ENCODE measurements at places on chromosomes 4 and X.

- no peak for DNase-seq
Observed at GRCh38 chr4:108498925-108499324, 121.5 kb upstream of the RPL34 start.

DNA sequence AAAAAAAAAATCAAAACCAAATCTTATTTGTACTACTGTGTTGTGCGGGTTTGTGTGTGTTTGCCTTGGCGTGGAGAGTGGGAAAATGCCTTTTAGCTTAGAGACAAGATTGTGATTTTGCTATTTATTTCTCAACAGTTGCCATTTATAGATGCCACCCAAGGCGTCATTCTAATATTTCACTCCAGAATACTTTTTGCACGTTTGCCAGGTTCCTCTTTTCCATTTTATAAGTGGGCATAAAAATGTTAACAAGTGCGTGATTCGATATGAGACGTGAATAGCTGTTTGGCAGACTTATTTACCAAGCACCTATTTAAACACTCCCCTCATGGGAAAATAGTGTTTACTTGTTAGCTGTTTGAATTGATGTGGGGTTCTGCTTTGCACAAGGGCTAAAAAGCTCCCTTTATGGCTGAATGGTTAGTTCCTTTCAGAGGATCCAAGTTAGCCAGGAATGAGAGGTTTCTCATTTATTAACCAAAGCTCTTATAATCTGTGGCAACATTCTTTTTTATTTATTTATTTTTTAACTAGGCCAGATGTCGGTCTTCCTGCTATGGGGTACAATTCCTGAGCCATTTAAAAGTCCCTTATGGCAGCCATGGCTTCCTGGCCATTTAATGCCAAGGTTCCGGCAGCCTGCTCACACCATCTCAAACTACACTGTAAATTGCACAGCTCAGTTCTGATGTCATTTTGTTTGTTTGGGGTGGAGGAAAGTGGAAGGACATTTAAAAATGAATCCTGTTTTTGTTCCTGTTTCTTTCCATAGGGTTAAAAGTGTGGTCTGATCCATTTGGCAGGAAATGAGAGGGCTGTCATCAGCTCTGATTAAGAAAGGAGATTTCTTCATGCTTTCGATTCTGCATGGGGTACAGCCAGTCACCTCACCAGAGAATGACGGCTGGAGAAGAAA, 14.6 kb downstream of the SMIM20 start:
- DNase-seq = peak; percentile 45

- peak; percentile 64 for DNase-seq
Observed at GRCh38 chr4:5874811-5875449, 18.0 kb downstream of the CRMP1 start.

DNA sequence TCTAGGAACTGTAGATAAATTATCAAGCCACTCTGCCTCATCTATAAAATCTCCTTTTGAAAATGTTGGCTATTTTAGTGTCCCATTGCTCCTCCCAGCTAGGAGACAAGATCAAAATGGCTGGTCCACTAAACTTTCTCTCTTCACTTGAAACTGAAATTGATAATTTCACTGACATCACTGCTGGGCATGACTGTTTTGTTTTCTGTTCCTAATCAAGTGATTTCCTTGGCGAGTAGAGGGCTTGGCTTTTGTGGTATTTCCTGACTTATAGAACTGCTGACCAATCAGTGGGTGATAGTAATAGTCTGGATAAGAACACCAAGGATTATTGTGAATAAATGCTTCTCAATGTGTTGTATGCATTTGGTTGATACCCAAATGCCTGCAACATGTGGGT, 2152.9 kb downstream of the ARAP2 start:
- DNase-seq = no peak

- no peak for DNase-seq
Observed at GRCh38 chrX:70087857-70088630, 25.8 kb downstream of the OTUD6A start.

GRCh38 chrX:40064055-40064597, 33.6 kb downstream of the BCOR start:
- no peak for DNase-seq

Data from astrocyte of the spinal cord (primary cell).